Activated gamma-delta T cell treated with Interleukin-2 at 50 U/mL for 16 hours (primary cell): ENCODE measurements at places on chromosomes 2 and 18.

DNA sequence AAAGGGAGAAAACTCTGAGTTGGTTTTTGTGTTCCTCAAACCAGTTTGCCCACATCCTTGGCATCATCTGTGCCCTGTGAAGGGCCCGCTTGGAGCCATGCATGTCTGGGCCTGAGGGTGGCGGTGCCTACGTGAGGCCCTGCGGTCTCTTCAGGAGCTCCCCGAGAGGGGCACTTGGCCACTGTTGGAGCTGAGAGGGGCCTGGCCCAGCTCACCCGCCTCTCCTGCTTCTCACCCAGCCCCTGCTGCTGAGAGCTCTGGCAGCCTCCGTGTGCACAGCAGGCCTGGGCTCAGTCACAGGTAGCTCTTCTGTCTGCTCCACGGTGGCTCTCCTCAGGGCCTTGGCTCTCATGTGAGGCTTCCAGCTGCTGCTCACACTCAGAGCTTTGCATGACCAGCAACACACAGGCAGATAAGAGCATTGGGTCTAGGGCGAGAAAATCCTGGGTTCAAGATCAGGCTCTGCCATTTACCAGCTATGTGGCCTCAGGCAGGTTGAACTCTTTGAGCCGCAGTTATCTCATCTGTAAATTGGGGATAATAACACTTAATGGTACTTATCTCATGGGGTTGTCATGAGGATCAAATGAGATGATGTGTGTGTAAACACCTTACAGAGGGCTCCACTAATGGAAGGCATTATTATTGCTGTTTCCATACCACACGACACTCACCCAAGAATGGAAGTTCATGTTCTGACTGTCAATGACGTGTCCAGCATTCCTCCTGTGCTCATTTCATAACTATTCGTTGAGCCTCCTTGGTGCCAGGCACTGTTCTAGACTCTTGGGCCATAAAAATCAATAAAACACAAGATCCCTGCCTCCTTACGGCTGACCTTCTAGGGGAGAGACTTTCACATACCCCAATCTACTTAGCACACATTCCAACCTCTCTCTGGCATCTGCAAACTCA is 41.6 kb upstream of the PLB1 start:
- DNase-seq, result no peak

DNA sequence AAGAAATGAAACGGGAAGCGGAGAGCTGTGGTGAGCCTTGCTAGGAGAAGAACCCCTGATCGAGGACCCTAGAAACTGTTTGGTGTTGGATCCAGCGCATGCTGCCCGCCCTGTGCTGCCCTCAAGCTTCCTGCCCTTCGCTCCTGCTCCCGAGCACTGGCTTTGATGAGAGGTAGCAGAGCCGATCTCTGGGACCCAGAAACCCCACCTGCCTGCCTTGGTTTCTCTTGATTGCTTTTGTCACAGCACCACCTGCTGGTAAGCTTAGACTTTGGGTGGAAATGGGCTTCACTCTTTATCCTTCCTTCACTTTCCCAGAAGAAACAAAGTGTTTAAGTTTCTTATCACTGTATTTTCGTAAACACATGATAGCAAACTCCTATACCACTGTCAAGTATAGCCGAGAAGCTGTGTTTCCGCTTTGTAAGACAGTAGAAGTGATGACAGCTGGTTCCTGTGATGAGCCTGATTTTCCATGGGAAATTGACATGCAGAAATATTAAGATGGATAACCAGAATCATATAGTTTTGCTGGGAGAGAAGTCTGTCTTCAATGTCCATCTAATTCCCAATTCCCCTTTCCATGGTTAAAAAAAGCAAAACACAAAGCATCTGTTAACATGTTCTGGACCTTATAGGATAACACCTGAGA is 267.4 kb downstream of the PHLPP1 start:
- DNase-seq, result peak; percentile 53

DNA sequence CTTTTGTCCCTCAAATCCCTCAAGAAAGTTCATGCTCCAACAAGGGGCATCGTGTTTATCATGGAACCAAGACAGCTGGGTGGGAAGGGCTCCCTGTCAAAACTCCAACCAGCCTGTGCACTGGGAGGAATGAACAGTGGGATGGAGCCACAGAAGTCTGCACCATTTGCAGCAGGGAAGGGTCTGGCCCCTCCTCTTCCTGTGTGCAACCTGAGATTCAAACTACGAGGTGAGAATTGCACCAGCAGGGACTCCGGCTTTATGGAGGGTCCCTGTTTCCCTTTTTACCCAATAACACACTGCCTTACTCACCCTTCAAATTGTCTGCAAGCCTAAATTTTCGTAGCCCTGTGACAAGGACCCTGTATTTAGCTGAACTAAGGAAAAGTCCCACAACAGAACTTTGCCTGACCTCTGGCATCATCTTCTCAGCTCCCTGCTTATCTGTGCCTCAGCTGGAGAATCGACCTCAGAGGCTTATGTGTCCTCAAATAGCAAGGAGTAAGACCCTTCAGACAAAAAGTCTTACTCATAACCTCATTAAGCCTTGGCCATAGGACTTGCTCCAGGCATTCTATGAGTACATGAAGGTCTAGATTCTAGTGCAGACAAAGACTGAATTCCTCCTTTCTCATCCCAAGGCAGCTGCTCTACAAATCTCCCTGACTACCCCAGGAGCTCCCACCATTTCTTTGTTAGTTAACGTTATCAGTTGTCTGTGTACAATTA is 178.3 kb upstream of the SERPINE2 start:
- DNase-seq, result no peak

DNA sequence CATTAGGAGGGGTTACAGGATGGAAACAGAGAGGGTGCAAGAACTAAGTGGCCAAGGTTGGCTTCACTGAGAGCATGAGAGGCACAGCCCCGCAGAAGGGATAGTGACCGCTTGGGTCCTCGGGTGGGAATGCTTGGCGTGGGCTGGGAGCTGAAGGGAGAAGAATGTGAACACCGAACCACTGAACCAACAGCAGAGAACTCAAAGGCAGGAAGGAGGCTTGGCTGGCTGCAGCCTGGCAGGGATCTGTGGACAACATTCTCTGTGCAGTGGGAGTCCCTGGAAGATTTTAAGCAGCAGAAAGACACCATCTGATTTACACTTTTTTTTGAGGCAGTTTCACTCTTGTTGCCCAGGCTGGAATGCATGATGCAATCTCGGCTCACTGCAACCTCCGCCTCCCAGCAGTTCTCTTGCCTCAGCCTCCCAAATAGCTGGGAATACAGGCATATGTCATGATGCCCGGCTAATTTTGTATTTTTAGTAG is 33.9 kb downstream of the SOWAHC start:
- DNase-seq, result no peak

DNA sequence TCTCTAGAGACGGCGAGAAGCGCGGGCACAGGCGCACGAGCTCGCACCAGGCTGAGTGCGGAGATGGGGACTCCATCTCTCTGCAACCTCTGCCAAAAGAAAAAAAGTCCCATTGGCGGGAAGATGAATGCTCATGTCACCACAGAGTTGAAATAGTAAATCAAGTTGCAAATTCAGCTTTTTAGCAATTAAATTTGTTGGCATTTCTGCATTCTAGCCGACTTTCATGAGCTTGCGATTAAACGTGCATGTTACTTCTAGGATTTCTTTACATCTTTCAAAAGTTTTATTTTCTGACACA is 588 bp downstream of the CHAC2 start:
- no peak for DNase-seq

DNA sequence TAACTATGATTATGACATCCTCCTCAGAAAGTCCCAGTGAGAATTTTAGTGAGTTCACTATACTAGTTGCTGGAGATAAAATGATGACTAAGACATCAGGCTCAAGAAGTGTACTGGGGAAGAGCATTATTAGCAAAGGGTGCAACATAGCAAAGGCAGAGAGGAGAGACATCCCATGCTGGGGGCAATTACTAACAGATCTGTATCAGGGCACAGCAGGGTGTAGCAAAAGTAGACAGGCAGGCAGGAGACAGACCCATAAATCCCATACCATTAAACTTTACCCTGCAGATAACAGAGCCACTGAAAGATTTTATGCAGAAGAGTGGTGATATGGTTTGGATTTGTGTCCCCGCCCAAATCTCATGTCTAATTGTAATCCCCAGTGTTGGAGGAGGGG is 161.7 kb downstream of the SP3 start:
- no peak for DNase-seq

- DNase-seq, result no peak
These were observed 17.4 kb upstream of the GAL3ST2 start for GRCh38 chr2:241759067-241759807.

DNA sequence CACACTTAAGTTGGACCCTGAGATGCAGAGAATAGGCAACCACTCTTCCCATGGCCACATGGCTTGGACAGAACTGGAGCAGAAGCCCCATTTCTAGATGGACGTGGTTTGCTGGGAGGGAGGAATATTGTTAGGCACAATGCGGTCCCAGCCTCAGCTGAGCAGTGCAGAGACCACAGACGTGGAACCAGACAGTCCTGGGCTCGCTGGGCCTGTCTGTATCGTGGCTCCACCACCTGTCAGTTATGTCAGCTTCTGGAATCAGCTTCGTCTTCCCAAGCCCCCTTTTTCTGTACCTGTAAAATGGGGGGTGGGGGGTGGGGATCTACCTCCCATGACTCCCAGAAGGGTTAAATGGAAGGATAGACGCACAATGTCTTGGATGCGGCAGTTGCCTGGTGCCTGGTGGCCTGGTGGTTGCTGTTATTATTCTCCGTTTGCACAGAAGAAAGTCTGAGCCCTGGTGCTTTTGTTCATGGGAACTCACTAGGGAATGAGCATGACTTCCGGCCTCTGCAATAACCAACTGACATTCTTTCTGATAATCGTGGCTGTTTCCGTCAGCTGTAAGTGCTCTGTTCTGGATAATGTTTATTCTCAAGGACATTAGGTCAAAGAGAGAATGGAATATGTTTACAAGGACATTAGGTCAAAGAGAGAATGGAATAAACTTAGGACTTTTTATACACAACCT is 31.4 kb downstream of the COLEC11 start:
- no peak for DNase-seq

DNA sequence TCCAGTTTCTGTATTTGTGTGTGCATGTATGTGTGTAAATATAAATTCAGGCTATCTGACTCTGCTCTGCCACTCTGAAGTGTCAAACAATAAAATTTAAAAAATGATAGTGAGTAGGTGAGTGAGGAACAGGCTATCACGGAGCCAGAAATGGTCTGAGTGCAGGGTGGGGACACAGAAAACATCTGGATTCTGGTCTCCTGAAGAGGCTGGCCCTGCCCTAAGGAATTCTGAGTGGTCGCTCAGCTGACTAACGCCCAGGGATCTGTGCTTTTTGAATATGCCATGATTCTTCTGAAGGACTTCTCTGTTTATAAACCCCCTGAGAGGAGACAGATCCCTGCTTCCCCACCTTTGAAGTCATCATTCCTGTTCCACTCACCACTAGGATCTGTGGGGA is 353.9 kb upstream of the GYPC start:
- no peak for DNase-seq

- DNase-seq, result no peak
These were observed 107.1 kb upstream of the ZNF516 start for GRCh38 chr18:76602191-76602590.

DNA sequence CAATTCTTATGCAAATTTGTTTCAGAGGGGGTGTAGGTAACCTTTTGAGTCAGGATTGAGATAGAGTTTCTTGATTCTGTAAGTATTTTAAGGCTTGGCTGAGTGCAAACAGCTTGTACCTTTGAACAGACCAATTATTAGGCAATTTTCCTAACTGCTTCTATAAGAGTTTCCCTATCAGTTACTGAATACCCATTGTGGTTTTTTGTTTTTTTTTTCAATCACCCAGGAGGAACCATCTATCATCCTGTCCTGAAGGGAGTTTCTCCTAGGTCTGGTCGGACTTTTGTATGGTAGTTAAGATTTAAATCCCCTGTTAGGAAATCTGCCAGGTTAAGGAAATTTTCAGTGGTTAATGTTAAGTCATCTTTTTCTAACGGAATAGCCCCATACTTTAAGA is 319.4 kb upstream of the SLC39A10 start:
- no peak for DNase-seq

DNA sequence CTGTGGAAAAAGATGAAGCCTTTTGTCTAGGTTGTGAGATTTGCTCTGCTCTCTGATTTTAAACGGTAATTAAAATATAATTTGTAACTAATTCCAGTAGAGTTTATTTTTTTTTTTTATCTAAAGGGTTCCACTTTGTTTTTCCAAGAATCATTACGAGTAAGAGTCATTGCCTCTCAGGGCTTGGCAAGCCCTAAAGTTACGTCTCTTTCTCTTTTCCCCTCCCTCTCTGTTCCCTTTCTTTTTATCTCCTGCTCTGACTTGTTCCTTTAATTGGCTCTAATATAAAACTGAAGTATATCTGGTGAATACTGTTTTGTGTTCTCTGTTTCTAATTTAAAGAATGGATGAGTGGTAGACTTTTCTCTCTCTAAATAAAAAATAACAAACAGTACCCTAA is 75.8 kb downstream of the CALCRL start:
- no peak for DNase-seq

DNA sequence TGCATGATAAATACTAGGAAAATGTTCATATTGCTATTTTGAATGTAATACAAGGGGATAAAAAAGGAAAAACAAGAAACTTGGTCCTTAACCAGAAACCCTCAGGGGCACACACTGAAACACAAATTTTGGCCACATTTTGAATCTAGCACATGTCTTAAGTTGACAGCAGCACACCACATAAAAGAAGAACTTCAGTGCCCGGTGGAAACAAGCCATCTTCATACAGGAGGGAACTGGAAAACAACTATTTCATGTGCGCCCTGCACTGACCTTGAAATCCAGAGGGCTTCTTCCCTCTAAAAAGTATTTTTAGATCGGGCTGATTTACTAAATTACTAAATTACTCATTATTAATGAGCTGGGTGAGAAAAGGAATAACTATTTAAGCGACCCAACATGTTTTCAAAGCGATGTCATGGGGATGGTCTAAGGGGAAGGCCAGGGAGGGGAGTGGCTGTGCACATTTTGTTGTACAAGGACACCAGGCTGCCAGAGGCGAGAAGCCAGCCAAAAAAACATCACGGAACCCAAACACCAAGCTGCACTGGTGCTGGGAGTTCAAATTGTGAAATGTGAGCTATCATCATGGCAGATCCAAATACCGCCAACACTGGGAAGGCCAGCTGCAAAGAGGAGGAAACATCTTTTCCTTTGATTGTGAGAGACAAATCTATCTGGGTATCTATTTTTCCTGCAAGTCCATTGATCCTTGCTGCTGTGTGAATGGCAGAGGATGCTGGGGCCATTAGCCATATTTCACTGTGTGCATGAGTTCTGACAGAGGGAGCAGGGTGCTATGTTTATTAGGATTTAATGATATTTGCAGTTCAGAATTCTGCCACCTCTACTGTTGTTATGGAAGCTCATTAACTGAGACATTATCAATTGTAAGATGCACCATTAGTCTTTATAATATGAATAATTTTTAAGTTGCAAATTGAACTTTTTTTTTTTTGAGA is 150.7 kb upstream of the LMAN1 start:
- DNase-seq, result no peak
